Mesothelial cell of epicardium (in vitro differentiated cells): ENCODE measurements at places on chromosomes 1 and 21.

DNA sequence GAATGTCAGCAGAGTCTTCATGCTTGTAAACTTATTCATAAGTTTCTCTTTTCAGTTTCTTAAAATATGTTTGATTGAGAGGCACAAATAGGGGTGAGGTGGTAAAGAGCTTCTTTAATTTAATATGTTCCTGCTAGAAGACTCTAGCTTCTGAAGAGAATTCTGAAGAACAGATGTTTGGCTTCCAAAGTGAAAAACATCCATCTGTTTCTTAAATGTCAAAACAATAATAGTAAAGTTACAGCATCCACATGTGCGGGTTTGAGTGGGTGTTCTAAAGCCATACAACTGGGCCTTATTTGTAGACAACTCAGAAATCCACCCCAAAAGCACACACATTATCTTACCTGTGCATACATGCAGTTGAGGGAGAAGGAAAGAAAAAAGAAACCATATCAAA lies 144.0 kb upstream of the ADGRL4 start:
- no peak overlapping the region for H3K4me3 ChIP-seq
- no peaks in the 10 kb centered on the region for H3K27me3 ChIP-seq
- no peaks in the 10 kb centered on the region for H3K36me3 ChIP-seq
- no peak overlapping the region for H3K27ac ChIP-seq
- H3K4me1 ChIP-seq = peaks cover 4% of the 10 kb centered on the region

DNA sequence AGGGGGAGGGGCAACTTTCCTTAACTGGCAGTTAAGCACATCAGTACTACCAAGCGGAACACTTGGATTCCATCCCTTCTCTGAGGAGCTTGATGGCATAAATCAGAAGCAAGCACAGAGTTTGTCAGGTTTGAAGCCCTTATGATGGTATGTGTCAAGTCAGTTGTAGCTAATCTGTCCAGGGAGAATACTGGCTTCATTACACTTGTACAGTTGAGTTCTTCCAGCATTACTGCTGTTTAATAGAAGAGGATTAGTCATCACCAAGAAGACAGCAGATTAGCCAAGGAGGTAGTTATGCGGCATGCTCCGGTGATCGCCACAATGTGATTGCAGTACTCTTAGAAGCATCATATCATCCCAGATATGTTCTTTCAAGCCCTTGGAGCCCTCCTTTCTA lies 2.1 kb upstream of the TDRD5 start:
- no peak overlapping the region for H3K4me3 ChIP-seq
- no peak for DNase-seq
- H3K27me3 ChIP-seq = peaks cover 55% of the 10 kb centered on the region
- H3K4me1 ChIP-seq = peaks cover 2% of the 10 kb centered on the region
- H3K36me3 ChIP-seq = no peaks in the 10 kb centered on the region

GRCh38 chr1:5643360-5644107 lies 348.7 kb downstream of the NPHP4 start:
- no peaks in the 10 kb centered on the region for H3K4me1 ChIP-seq
- DNase-seq = peak; percentile 29

GRCh38 chr1:235298758-235299157 lies 29.2 kb downstream of the ARID4B start:
- H3K4me3 ChIP-seq = no peak overlapping the region
- no peak for DNase-seq
- H3K27ac ChIP-seq = no peak overlapping the region
- H3K4me1 ChIP-seq = peaks cover 6% of the 10 kb centered on the region
- H3K27me3 ChIP-seq = no peaks in the 10 kb centered on the region

- H3K27me3 ChIP-seq = no peaks in the 10 kb centered on the region
- no peak overlapping the region for H3K27ac ChIP-seq
- no peaks in the 10 kb centered on the region for H3K4me1 ChIP-seq
- no peak overlapping the region for H3K4me3 ChIP-seq
- DNase-seq = no peak
- H3K36me3 ChIP-seq = no peaks in the 10 kb centered on the region
These were observed 6.7 kb downstream of the OR2T11 start for GRCh38 chr1:248627971-248628844.

- peak overlapping the region; percentile 39 for H3K27ac ChIP-seq
- H3K4me3 ChIP-seq = no peak overlapping the region
- no peaks in the 10 kb centered on the region for H3K27me3 ChIP-seq
- no peaks in the 10 kb centered on the region for H3K36me3 ChIP-seq
- H3K4me1 ChIP-seq = peaks cover 20% of the 10 kb centered on the region
- no peak for DNase-seq
These were observed 14.9 kb upstream of the IER5 start for GRCh38 chr1:181073638-181074037.

DNA sequence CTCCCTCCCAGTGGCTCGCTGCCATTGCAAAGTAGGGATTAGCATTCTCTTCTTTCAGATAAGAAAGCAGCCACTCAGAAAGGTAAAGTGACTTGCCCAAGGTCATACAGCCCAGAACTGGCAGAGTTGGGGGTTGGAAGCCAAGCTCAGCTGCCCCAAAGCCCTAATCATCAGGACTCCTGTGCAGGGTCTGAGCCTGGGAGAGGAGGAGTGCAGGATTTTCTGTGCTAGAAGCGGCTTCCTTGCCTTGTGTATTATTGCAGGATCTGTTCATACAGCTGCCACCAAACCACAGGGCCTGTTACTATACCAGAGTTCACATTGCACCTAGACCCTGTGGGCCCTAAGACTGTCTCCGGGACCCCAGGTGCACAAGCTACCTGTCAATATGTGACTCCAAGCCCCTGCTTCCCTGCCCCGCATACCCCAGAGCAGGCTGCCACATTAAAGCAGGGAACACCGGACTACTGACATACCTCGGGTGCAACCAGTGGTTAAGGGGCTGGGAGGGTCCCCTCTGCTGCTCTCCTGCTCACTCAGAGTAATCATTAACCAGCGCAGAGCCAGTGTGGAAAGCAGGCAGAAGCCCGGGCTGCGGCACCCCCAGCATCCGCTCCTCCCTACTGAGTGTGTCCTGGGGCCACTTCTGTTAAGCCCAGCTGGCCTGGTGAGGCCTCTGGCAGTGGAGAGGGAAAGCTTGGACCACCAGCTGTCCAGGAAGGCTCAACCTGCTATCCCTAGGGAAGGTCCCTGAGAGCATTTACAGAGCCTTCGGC lies 15.8 kb downstream of the HSPG2 start:
- peak overlapping the region; percentile 77 for H3K27ac ChIP-seq
- no peak for DNase-seq
- no peak overlapping the region for H3K4me3 ChIP-seq
- peaks cover 52% of the 10 kb centered on the region for H3K4me1 ChIP-seq
- H3K36me3 ChIP-seq = peaks cover 5% of the 10 kb centered on the region

- no peak overlapping the region for H3K27ac ChIP-seq
- no peak overlapping the region for H3K4me3 ChIP-seq
- peaks cover 6% of the 10 kb centered on the region for H3K4me1 ChIP-seq
- H3K36me3 ChIP-seq = no peaks in the 10 kb centered on the region
- DNase-seq = no peak
These were observed 109.5 kb upstream of the SIM2 start for GRCh38 chr21:36589352-36589971.

GRCh38 chr1:235239851-235240250 lies 78.8 kb upstream of the RBM34 start:
- peaks cover 19% of the 10 kb centered on the region for H3K4me1 ChIP-seq
- H3K27me3 ChIP-seq = no peaks in the 10 kb centered on the region
- no peak overlapping the region for H3K4me3 ChIP-seq
- DNase-seq = no peak
- peaks cover 27% of the 10 kb centered on the region for H3K36me3 ChIP-seq

- peaks cover 53% of the 10 kb centered on the region for H3K4me1 ChIP-seq
- DNase-seq = peak; percentile 89
- H3K27ac ChIP-seq = peak within 1 kb of the TSS; percentile 100
- H3K36me3 ChIP-seq = no peaks in the 10 kb centered on the region
- H3K4me3 ChIP-seq = peak within 1 kb of the TSS; percentile 94
These were observed at the start of gene PTPN14 for GRCh38 chr1:214551436-214552173. PTPN14 (minus strand) TSS chr1:214551602; CDS start chr1:214464803, 86,799 bp downstream.

GRCh38 chr1:40076895-40077312 lies 20.1 kb downstream of the PPT1 start:
- DNase-seq = no peak
- no peak overlapping the region for H3K4me3 ChIP-seq
- H3K27me3 ChIP-seq = no peaks in the 10 kb centered on the region
- H3K27ac ChIP-seq = no peak overlapping the region

DNA sequence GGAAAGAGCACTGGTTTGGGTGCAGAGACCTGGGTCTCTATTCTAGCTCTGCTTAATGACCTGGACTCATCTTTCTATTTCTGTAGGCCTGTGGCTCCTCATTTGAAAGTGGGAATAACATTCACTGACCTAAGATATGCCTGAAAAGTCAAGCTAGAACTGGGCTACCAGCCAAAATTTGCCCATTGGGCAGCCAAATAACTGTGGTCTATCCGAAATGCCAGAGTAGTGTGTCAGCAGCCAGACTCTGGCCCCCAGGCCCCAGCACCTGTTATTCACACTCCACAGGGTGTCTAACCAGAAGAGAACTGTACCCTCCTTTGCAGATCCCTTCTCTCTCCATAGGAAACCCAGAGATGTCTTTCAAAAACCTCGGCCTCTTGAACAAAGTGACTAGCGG lies 12.6 kb downstream of the DAB1 start:
- H3K27ac ChIP-seq = no peak overlapping the region
- H3K27me3 ChIP-seq = peaks cover 18% of the 10 kb centered on the region
- DNase-seq = no peak
- H3K4me3 ChIP-seq = no peak overlapping the region
- no peaks in the 10 kb centered on the region for H3K4me1 ChIP-seq
- H3K36me3 ChIP-seq = peaks cover 8% of the 10 kb centered on the region

DNA sequence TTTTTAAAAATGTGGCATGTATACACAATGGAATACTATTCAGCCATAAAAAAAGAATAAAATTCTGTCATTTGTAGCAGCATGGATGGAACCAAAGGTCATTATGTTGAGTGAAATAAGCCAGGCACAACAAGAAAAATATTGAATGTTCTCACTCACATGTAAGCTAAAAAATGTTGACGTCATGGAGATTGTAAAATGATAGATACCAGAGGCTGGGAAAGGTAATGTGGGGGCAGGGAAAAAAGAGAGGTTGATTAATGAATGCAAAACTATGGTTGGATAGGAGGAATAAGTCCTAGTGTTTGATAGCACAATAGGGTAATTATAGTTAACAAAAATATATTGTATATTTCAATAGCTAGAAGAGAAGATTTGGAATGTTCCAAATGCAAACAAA lies 89.1 kb upstream of the SLC35F3 start:
- H3K4me1 ChIP-seq = no peaks in the 10 kb centered on the region
- DNase-seq = no peak
- H3K4me3 ChIP-seq = no peak overlapping the region
- peaks cover 36% of the 10 kb centered on the region for H3K27me3 ChIP-seq

GRCh38 chr1:181674617-181675016 lies 191.3 kb downstream of the CACNA1E start:
- H3K4me3 ChIP-seq = no peak overlapping the region
- no peaks in the 10 kb centered on the region for H3K36me3 ChIP-seq
- H3K27ac ChIP-seq = no peak overlapping the region
- H3K27me3 ChIP-seq = peaks cover 33% of the 10 kb centered on the region

- DNase-seq = no peak
- no peaks in the 10 kb centered on the region for H3K27me3 ChIP-seq
- H3K4me3 ChIP-seq = no peak overlapping the region
- H3K27ac ChIP-seq = no peak overlapping the region
- H3K36me3 ChIP-seq = peaks cover 39% of the 10 kb centered on the region
These were observed 9.3 kb downstream of the PSMG1 start for GRCh38 chr21:39173716-39174680.

DNA sequence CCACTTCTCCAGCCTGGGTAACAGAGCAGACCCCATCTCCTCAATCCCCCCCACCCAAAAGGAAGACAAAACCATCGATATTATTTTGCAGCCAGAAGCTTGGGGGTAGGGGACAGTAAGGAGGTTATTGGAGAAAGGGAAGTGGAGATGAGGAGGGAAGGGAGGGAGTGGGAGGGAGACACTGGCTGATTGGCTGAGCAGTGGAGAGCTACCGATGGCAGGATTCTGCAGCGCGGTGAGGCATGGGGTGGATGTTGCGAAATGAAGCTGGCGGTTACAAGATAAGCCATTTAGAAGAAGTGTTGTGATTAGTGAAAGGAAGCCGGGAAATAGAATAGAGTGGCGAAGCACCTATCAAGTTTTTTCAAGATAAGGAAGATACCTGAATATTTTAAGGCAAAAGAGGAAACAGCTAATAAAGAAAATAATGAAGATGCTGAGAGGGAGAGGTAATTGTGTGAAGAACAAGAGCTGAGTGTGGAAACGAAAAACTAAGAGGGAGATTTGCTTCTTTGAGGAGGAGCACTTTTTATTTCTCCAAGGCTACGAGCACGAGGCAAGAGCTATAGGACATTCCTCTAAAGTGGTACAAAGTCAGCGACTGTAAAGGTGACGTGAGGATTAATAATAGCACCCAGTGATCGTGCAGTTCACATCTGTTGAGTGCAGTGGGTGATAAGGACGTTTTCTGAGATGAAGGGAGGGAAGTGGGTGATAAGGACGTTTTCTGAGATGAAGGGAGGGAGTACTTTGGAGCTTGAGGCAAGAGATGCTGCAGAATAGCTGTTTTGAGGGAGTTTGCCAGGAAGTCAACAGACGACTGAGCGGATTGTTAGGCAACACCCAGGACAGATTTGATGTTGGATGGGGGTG lies 103.2 kb upstream of the KIF26B start:
- DNase-seq = no peak
- peaks cover 10% of the 10 kb centered on the region for H3K4me1 ChIP-seq
- no peak overlapping the region for H3K27ac ChIP-seq
- H3K4me3 ChIP-seq = peak overlapping the region; percentile 36
- no peaks in the 10 kb centered on the region for H3K27me3 ChIP-seq

DNA sequence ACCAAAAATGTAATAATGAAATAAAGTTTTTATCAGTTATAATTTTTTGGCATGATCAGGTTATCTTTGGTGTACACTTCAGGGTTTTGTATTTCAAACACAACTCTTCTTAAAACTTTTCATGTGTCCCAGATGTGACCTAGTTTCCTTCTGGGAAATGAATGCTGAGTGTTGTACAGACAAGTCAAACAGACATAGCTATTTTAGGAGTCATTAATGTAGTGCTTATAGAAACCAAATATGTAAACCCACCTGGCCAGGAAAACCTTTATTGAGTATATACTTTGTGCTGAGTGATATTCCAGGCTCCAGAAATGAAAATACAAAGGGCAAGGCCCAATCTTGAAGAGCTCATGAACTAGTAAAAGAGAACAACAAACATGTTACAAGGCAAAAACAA lies 25.9 kb upstream of the HOOK1 start:
- H3K27ac ChIP-seq = no peak overlapping the region
- H3K36me3 ChIP-seq = peaks cover 21% of the 10 kb centered on the region
- DNase-seq = no peak
- no peak overlapping the region for H3K4me3 ChIP-seq
- no peaks in the 10 kb centered on the region for H3K4me1 ChIP-seq

- H3K27me3 ChIP-seq = no peaks in the 10 kb centered on the region
- H3K4me3 ChIP-seq = no peak overlapping the region
- peaks cover 7% of the 10 kb centered on the region for H3K36me3 ChIP-seq
- no peak overlapping the region for H3K27ac ChIP-seq
- no peak for DNase-seq
These were observed 56.0 kb upstream of the NBPF3 start for GRCh38 chr1:21383785-21384401.

DNA sequence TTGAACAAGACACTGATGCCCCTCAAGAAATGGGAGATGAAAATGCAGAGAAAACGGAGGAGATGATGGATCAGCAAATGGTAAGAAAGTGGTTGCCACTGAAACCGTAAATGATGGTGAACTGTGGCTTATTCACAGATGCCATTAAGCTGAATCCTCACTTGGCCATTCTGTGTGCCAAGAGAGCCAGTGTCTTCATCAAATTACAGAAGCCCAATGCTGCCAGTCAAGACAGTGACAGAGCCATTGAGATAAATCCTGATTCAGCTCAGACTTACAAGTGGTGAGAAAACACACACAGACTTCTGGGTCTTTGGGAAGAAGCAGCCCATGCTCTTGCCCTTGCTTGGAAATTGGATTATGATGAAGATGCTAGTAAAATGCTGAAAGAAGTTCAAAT lies 52.5 kb downstream of the NBPF6 start:
- H3K4me3 ChIP-seq = no peak overlapping the region
- H3K36me3 ChIP-seq = no peaks in the 10 kb centered on the region
- no peaks in the 10 kb centered on the region for H3K27me3 ChIP-seq
- no peak overlapping the region for H3K27ac ChIP-seq
- DNase-seq = no peak
- H3K4me1 ChIP-seq = peaks cover 10% of the 10 kb centered on the region
